NT2/D1 (cell line): ENCODE measurements at places on chromosomes 11 and 22.

DNA sequence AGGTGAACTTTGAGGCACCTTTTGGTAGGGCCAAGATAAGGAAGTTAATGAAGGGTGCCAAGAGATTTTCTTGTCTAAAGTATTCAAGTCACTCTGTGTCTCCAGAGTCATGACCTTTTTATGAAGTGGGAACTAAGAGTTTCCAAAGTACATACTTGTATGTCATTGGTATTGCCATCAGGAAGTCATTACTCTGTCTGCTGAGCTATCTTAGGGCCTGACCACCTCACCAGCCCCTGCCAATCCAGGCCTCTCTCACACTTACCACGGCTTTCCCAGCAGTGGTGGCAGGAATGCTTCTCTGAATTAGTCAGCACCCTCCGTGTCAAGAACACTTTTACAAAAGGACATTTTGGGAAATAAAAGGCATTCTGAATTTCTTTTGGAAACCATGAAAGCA is 192.8 kb upstream of the MTNR1B start:
- DNase-seq, result no peak

DNA sequence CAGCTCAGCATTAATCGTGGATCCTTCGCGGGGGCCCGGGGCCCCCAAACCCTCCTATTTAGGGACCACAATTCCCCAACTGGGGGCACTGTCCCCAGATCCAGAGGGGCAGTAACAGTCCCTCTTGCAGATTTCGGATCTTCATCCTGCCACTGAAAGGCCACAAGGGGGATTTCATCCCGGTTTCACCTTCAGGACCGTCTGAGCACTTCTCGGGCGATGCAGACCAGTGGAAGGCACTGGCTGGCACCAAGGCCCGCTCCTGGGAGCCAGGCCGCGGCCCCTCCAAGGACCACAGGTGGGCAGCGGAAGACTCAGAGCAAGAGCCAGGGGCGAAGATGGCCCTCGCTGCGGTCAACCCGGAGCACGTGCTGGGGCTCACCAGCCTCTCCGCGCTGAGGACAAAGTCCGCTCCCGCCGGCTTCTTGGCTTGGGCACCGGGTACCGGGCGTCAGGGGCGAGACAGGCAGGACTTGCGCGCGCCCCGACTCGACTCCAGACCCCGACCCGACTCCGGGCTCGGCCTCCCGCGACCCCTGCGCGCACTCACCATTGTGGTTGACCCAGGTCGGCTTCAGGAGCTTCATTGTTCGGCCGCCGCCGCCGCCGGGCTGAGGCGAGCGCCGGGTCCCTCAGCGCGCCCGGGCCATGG is 517 bp downstream of the HIRA start:
- no peak for DNase-seq

- no peak for DNase-seq
These were observed 7.8 kb upstream of the P4HA3 start for GRCh38 chr11:74319139-74319816.

DNA sequence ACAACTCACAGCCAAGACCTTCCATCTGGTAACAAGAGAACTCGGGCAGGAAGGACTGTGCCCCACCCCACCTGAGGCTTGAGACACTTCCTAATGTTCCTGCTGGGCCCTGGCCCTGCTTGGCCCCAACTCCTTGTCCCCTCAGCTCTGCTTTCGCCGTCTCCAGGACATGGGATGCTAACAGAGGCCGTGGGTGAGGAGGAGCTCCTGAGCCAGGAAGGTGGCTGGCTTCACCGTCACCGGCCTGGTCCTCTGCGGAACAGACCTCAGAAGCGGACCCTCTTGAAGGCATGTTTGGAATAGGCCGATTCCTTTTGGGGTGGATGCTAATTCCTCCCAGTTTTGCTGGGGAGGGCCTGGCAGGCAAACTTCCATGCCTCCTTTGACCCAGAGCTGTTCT is 154.3 kb downstream of the CACNA1I start:
- DNase-seq, result no peak

GRCh38 chr22:43090130-43090789 is 1.1 kb upstream of the TTLL1 start:
- DNase-seq, result no peak

DNA sequence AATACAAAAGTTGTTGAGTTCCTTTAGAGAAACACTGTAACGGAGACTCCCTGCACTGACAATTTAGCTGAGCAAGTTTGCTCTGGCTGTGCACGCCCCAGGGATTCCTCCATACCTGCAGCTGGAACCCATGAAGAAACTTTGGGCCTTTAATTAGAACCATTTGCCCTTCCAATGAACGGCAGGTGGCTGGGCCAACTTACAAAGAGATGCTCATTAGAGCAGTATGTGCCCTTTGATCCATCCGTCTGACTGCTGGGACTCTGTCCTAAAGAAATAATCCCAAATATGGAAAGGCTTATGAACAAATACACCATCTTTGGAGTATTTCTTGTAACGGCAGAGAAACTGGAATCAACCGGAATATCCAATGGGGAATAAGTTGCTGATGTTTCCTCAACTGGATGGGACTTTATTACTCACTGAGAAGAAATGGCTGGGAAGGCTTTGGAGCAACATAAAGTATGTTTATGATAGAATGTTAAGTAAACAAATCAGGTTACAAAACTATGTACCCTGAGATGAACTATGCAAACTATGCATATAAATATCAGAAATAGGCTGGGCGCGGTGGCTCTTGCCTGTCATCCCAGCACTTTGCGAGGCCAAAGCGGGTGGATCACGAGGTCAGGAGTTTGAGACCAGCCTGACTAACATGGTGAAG is 24.4 kb upstream of the FBLN1 start:
- no peak for DNase-seq

DNA sequence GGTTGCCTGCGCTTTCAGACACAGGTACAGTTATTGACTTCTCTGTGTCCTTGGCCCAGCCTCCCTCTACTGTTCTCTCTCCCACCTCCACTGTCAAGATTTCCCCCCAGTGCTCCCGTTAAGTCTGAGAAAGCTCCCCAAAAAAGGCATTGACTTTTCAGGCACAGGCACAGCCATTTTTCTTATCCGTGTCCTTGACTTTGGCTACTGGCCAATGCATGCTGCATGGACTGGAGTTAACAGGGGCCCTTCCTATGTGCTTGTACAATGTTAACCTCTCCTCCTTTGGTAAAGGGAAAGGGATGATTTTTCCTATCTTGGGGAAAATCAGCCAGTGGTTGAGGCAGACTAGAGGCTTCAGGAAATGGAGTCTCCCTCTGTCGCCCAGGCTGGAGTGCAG is 4.3 kb downstream of the APOL5 start:
- DNase-seq, result no peak

DNA sequence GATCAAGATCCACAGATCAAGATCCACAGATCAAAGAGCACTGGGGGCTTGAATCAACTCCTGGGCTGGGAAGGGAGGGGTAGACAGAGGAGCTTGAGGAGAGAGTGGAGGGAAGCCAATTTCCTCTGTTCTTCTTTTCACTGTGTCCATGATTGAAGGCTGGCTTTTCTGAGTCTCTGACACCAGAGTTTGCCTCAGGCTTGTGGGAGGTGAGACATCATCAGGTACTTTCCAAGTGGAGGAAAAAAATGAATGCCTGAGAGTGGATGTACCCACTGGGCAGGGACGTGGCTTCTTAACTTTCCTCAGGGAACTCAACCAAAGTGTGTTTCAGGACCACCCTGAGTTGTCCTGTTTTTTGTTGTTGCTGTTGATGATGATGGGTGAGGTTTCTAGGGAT is 11.0 kb upstream of the HEPHL1 start:
- DNase-seq, result no peak

DNA sequence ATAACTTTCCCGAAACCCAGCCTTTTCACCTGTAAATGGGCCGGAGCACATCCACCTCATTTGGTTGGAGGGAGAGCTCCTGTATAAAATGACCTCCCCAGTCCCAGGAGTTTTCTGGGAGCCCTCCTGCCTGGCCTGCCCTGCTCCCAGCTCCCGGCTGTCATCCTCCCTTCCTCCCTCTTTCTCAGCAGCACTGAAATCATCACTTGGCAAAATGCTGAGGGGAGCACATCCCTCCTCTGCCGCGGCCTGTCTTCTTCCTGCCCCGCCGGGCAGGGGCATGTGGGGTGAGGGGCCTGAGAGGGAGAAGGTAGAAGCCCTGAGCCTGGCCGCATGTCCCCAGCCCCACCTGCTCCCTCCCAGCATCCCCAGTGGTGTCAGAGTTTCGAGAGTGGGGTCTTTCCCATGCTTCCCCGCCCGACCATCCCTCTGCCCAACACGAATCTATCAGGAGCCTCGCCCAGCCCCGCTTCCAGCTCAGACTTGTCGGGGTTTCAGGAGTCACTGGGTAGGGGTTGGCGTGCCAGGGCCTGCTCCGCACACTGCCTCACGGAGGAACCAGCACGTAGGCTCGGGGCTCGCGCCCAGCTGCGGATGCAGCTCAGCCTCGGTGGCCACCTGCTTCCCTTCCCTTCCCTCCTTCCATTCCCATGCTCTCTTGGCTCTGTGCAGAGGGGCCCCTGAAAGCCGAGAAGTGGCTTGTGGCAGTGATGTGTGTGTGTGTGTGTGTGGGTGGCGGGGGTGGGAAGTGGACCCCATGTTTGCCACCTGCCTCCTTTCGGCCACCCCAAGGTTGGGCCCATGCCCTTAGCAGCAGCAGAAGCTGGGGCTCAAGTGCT is 37.1 kb downstream of the NECTIN1 start:
- DNase-seq, result no peak

- no peak for DNase-seq
These were observed 181.3 kb downstream of the IGLL1 start for GRCh38 chr22:23398701-23399366.

DNA sequence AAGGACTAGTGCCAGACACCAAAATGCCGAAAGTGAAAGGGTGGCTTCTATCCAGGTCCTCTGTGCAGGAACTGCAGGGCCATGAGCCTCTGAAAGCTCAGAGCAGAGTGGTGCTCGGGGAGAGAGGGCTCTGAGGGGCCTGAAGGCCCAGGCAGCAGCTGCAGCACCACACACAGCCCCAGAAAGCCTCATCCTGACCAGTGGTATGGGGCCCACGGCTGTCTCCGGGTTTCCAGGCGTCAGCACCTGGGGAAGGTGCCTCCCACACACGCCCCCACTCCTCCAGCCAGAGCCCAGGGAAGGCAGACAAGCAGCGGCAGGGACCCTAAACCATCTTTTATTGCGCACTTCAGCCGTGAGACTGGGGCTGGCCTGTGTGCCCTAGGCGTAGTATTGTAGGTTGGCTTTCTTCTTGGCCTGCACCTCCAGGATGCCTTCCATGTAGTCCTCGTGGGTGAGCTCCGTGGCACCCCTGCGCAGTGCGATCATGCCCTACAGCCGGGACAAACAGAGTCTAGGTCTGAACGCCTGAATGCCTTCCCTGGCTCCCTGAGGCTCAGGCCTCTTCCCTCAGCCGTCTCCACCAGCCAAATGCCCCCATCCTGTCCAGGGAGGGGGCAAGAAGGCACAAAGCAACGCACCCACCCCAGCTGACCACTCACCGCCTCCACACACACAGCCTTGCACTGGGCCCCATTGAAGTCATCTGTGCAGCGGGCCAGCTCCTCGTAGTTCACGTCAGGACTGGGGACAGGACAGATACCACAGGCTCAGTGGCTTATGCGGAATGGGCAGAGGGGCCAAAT is 7.6 kb downstream of the PSMC3 start:
- no peak for DNase-seq

- DNase-seq, result no peak
These were observed 41.6 kb downstream of the BDNF start for GRCh38 chr11:27658535-27659236.

DNA sequence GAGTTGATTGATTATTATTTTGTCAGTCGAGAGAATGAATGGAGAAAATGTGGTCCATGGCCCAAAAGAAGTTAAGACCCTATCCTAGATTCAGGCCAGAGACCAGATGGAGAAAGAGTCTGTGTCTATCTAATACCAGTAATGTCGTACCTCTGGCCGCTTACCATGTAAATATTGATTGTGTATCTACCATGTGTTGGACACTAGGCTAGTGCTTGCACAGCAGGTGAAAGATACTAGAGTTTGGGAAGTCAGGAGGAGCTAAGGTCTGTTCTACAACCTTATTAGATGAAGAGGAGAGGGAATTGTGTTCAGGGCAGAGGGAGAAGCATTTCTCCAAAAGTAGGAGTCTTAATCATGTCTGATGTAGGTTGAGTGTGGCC is 31.8 kb downstream of the PIK3IP1 start:
- DNase-seq, result no peak

GRCh38 chr22:22578702-22579424 is 19.8 kb upstream of the PRAME start:
- no peak for DNase-seq

- no peak for DNase-seq
These were observed 300.3 kb downstream of the ST3GAL4 start for GRCh38 chr11:126655807-126656128.

DNA sequence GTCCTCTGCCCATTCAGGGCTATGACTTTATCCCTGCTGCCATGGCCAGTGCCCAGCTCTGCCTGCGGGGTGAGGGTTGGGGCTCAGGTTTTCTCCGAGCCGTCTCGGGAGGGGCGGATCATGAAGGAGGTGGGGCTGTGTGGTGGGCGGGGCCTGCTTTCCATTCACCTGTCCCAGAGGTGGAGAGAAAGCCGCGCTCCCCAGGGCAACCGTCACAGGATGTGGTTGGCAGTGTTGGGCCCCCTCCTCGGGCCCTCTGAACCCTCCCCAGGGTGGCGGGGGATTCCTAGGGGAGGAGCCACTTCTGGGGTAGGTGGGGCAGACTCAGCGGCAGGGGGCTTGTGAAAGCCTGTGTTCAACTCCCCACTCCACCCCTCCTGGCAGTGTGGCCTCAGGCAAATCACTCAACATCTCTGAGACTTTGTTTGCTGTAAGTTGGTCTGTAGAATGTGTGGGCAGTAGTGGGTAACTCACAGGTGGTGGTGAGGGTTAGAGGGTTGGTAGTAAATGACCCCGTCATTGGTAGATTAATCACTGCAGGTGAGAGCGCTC is 50.3 kb downstream of the CD6 start:
- no peak for DNase-seq

GRCh38 chr11:131278472-131278871 is 91.9 kb upstream of the NTM start:
- DNase-seq, result no peak

- no peak for DNase-seq
These were observed 172.8 kb downstream of the RRAS2 start for GRCh38 chr11:14186046-14186775.

DNA sequence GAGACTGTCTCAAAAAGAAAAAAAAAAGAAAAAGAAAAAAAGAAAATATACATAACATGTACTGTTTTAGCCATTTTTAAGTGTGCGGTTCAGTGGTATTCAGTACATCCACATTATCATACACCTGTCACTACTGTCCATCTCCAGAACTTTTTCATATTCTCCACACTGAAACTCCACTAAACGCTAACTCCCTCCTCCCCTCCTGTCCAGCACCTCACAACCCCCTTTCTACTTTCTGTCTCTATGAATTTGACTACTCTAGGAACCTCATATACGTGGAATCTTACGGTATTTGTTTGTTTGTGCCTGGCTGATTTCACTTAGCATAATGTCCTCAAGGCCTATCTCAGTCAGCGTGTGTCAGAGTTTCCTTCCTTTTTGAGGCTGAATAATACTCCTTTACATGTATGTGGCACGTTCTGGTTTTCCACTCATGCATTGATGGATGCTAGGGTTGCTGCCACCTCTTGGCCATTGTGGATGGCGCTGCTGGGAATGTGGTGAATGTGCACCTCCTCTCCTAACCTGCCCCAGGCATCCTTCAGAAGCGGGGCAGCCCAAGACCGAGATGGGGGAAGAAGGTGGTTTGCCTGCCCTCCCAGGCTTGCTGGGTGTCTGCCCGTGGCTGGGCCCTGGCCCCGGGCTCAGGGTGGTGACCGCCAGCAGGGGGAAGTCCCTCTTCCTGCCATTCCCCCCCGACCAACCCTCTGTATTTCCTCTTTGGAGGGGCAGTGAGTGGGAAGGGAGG is 60.5 kb downstream of the BCR start:
- no peak for DNase-seq

GRCh38 chr11:11027288-11027687 is 169.4 kb upstream of the ZBED5 start:
- no peak for DNase-seq

- DNase-seq, result no peak
These were observed 1.6 kb upstream of the ADM2 start for GRCh38 chr22:50479721-50480120.
